Kidney (tissue), 22 donors: ENCODE measurements at places on chromosomes 12 and 14.

DNA sequence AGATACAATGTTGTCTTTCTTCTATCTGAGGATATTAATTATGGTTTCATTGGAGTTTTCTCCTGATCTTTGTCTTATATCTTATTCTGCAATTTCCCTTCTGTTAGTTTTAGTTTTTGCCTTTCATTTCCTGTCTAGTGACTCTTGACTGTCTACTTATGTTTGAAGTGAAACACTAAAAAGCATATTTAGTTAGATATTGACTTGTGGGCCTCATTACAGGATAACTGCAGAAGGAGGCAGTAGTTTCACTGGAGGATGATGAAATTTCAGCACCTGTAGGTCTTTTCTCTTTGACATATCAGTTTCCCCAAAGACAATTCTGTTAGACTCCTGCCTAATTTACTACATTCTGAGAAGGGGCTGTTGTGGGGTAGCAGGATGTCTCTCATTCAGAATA is 97.5 kb upstream of the NEDD1 start:
- H3K27ac ChIP-seq: no peak overlapping the region
- no peaks in the 10 kb centered on the region for H3K4me1 ChIP-seq
- H3K36me3 ChIP-seq: no peaks in the 10 kb centered on the region
- DNase-seq: no peak
- no peak overlapping the region for H3K4me3 ChIP-seq
- no peaks in the 10 kb centered on the region for H3K27me3 ChIP-seq

DNA sequence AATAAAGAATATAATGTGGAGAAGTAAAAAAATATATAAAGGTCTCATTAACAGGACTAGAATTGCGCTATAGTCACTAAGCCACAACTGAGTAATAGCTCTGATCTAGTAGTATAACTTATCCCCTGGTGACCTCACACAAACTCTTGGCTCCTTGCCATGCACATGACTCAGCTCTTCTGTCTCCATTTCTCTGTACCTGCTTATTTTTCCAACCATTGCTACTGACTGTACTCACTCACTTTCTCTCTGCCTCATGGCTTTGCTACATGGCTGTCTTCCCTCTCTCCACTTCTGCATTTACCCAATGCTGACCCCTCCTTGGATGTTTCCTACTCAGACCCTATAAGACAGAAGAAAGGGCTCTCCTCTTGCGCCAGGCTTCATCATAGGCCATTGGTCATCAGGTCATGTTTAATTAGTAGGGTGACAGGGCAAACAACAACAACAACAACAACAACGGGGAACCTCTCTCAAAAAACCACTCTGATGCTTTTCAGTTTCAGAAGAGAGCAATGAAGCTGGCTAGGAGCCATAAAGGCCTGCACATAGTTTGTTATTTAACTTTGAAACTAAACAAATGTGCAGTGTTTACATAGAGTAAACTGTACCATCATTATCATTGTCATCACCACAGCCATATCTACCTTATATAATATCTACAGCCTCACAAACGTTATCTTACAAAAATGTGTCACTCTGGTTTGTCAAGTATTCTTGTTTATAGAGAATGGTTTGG is 25.6 kb upstream of the KRAS start:
- no peaks in the 10 kb centered on the region for H3K36me3 ChIP-seq
- no peak overlapping the region for H3K4me3 ChIP-seq
- no peak overlapping the region for H3K27ac ChIP-seq
- H3K27me3 ChIP-seq: no peaks in the 10 kb centered on the region
- no peaks in the 10 kb centered on the region for H3K4me1 ChIP-seq

- no peak overlapping the region for H3K27ac ChIP-seq
- no peak for DNase-seq
- no peak overlapping the region for H3K4me3 ChIP-seq
- no peaks in the 10 kb centered on the region for H3K27me3 ChIP-seq
- peaks cover 4% of the 10 kb centered on the region for H3K4me1 ChIP-seq
- H3K36me3 ChIP-seq: no peaks in the 10 kb centered on the region
Observed at GRCh38 chr12:5456906-5457305, 25.0 kb downstream of the NTF3 start.

GRCh38 chr12:103494051-103494733 is 1.6 kb downstream of the C12orf42 start:
- no peak overlapping the region for H3K4me3 ChIP-seq
- peaks cover 12% of the 10 kb centered on the region for H3K27me3 ChIP-seq
- no peaks in the 10 kb centered on the region for H3K36me3 ChIP-seq
- DNase-seq: no peak

- no peak overlapping the region for H3K4me3 ChIP-seq
- DNase-seq: no peak
- peak overlapping the region; percentile 38 for H3K27ac ChIP-seq
- no peaks in the 10 kb centered on the region for H3K36me3 ChIP-seq
- H3K4me1 ChIP-seq: peaks cover 2% of the 10 kb centered on the region
- no peaks in the 10 kb centered on the region for H3K27me3 ChIP-seq
Observed at GRCh38 chr12:120540445-120540844, 6.3 kb downstream of the RNF10 start.

GRCh38 chr12:75790219-75790618 is 241.4 kb downstream of the PHLDA1 start:
- H3K4me1 ChIP-seq: no peaks in the 10 kb centered on the region
- DNase-seq: no peak
- H3K27ac ChIP-seq: no peak overlapping the region
- no peaks in the 10 kb centered on the region for H3K27me3 ChIP-seq
- H3K36me3 ChIP-seq: no peaks in the 10 kb centered on the region

GRCh38 chr14:103521438-103521950 is 1.1 kb downstream of the CKB start:
- H3K4me1 ChIP-seq: peaks cover 42% of the 10 kb centered on the region
- H3K27ac ChIP-seq: peak overlapping the region; percentile 85
- no peaks in the 10 kb centered on the region for H3K36me3 ChIP-seq
- no peak for DNase-seq
- H3K4me3 ChIP-seq: peak overlapping the region; percentile 44

- no peaks in the 10 kb centered on the region for H3K4me1 ChIP-seq
- H3K27me3 ChIP-seq: no peaks in the 10 kb centered on the region
- no peak overlapping the region for H3K27ac ChIP-seq
- H3K36me3 ChIP-seq: no peaks in the 10 kb centered on the region
Observed at GRCh38 chr12:94171595-94171930, 23.2 kb downstream of the PLXNC1 start.

DNA sequence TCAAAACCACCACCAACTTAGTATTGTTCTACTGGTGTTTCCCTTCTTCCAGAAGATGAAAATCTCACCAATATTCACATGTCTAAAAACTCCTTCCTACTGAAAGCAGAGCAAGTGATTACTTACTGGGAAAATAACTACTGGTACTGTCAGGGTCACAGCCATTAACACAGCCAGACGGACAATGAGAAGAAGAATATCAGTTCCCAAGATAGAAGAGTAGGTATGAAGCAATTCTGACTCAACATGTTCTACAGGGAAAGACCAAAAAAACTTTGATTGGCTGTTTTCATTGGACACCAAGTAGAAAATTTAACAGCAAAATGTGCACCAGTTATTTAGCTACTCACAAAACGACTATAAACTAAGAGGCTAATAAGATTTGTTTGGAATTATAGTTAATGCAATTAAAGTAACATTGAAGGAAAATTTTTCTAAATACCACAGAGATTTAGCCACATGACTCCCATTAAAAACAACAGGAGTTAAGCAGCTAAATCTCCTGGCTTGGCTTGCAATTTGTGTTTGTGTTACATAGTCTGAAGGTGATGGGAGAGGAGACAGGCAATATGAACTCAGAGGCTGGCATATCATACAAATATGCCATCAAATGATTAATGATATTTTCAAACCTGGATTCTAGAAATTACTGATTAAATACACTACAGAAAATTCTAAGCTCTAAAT is 9.5 kb downstream of the SLC38A2 start:
- no peak for DNase-seq
- no peaks in the 10 kb centered on the region for H3K27me3 ChIP-seq
- H3K27ac ChIP-seq: no peak overlapping the region

DNA sequence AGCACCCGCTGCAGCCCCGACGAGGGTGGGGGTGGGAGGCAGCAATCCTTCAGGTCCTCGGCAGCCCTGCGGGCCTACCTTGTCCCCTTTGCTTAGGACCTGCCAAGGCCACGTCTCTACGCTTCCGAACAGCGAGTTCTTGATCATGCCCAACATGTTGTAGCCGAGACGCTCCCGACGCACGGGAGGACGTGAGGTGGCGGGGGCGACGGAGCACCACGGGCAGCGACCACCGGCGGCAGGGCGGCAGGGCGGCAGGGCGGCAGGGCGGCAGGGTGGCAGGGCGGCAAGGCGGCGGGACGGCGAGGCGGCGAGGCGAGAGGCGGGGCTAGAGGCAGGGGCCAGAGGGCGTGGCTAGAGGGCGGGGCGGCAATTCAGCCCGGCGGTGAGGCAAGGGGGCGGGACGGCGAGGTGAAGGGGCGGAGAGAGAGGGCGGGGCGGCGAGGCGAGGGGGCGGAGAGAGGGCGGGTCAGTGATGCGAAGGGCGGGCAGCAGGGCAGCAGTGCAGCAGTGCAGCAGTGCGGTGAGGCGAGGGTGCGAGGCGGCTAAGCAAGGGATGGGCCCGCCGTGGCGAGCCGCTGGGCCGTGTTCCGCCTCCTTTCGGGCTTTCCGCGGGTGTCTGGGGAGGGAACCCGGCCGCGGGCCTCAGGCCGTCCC is at the start of gene HEBP1:
TSS of gene HEBP1 (minus strand) at position 307 of the 657 bp plus-strand sequence. CDS start at position 156, 151 bp downstream.
- peak; percentile 99 for DNase-seq
- H3K4me1 ChIP-seq: peaks cover 14% of the 10 kb centered on the region
- peak within 1 kb of the TSS; percentile 86 for H3K27ac ChIP-seq
- H3K4me3 ChIP-seq: peak within 1 kb of the TSS; percentile 90
- no peaks in the 10 kb centered on the region for H3K27me3 ChIP-seq

GRCh38 chr14:55688566-55688965 is 108.6 kb downstream of the KTN1 start:
- H3K27me3 ChIP-seq: no peaks in the 10 kb centered on the region
- H3K4me3 ChIP-seq: no peak overlapping the region
- H3K36me3 ChIP-seq: peaks cover 2% of the 10 kb centered on the region

DNA sequence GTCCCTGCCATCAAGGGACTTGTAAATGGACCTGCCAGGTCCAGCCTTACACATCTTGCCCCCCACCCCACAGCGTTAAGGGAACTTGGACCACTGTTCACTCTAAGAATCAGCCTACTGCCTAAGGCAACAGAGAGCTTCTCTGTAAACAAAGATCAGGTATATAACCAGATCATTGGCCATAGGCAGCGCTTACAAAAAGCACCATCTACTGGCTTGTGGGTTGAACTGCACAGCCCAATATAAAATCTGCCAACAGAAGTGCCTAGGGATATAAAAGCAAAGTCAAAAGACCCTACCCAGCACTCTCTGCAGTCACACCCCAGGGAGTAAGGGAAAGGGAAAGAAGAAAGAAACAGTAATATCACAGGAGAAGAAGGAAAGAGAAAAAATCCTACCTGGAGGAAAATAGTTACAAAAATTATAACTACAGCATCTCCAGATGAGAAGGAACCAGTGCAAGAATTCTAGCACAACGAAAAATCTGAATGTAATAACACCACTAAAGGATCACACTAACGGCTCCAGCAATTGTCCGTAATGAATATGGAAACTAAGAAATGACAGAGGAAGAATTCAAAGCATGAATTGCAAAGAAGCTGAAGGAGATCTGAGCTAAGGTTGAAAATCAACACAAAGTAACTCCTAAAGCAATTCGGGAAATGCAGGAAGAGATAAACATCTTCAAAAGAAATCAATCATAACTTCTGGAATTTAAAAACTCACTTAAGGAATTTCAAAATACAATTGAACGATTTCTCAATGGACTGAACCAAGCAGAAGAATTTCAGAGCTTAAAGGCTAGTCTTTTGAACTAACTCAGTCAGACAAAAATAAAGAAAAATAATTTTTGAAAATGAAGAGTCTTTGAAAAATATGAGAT is 95.2 kb upstream of the PCED1B start:
- H3K4me1 ChIP-seq: peaks cover 4% of the 10 kb centered on the region
- H3K27me3 ChIP-seq: no peaks in the 10 kb centered on the region
- no peak overlapping the region for H3K4me3 ChIP-seq

DNA sequence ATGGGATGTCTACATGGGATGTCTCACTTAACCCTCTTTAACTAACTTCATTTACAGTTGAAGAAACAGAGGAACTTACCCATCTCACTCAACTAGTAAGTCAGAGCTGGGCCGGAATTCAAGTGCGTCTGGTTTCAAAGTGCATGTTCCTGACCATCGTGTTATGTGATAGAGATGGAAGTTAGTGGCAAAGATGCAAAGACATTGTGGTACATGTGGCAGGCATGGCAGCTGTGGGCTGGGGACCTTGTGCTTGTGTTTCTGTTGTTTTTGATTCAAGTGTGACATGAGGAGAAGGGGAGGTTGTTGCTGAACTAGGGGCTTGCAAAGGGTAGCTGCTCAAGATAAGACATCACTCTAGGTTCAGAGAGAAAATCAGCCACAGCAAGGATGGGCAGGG is 2.3 kb upstream of the KRT74 start:
- no peaks in the 10 kb centered on the region for H3K4me1 ChIP-seq
- no peaks in the 10 kb centered on the region for H3K36me3 ChIP-seq
- no peak overlapping the region for H3K4me3 ChIP-seq
- H3K27ac ChIP-seq: no peak overlapping the region

GRCh38 chr12:121697093-121697698 is 15.4 kb upstream of the TMEM120B start:
- no peaks in the 10 kb centered on the region for H3K36me3 ChIP-seq
- no peaks in the 10 kb centered on the region for H3K27me3 ChIP-seq
- DNase-seq: peak; percentile 80
- peaks cover 7% of the 10 kb centered on the region for H3K4me1 ChIP-seq
- no peak overlapping the region for H3K4me3 ChIP-seq

DNA sequence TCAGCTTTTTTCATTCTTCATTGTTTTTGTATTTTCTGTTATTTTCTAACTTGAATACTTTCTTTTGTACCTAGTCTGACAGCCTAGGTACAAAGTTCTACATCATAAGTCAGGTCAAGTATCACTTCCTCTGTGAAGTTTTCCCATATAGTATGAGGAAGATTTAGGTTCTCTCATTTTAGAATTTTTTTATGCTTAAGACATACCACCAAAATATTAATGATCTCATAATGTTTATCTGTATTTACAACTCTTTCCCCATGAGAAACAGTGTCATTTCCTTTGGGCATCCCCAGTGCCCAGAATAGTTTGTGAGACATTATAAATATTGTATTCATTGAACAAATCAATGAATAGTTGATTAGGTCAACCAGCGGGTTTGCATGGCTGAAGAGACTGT is 3.1 kb upstream of the ATF7IP start:
- no peaks in the 10 kb centered on the region for H3K27me3 ChIP-seq
- H3K4me3 ChIP-seq: no peak overlapping the region
- H3K36me3 ChIP-seq: no peaks in the 10 kb centered on the region
- no peak overlapping the region for H3K27ac ChIP-seq

GRCh38 chr12:65535946-65536345 is 257.5 kb downstream of the MSRB3 start:
- no peaks in the 10 kb centered on the region for H3K36me3 ChIP-seq
- H3K4me3 ChIP-seq: no peak overlapping the region
- H3K27me3 ChIP-seq: no peaks in the 10 kb centered on the region
- peaks cover 20% of the 10 kb centered on the region for H3K4me1 ChIP-seq

DNA sequence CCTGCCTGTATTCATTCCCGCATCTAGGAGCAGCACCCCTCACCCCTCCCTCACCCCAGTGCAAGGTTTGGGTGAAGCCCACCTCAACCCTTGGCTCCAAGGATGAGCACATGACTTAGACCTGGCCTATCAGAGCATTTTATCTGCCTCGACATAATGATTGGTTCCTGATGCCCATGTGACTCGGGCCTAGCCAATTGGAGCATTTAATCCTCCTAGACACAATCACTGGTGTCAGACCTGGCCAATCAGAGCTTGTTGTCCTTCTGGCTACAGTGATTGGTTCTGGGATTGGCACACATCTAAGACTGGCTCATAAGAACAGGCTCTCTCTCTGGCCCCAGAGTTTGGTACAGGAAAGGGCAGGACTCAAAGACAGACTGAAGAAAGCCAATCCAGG is 73.1 kb upstream of the MYL2 start:
- no peaks in the 10 kb centered on the region for H3K36me3 ChIP-seq
- H3K27me3 ChIP-seq: no peaks in the 10 kb centered on the region
- no peak for DNase-seq
- H3K27ac ChIP-seq: no peak overlapping the region
- no peak overlapping the region for H3K4me3 ChIP-seq
